Esophagus mucosa (tissue), 1 donor: ENCODE measurements at places on chromosomes 11 and 22. TPM values are rescaled to one million over a fixed set of nuclear protein-coding genes. Genes with fewer than 3 reads are reported as not detected.
A peak's percentile ranks its signal among the peaks of the same experiment; 100 is the strongest.

- ATAC-seq = peak; percentile 65
Observed at GRCh38 chr11:112355726-112356125, 95.1 kb upstream of the PLET1 start.

- ATAC-seq = no peak
Observed at GRCh38 chr11:30447058-30447640, 124.2 kb downstream of the ARL14EP start.

DNA sequence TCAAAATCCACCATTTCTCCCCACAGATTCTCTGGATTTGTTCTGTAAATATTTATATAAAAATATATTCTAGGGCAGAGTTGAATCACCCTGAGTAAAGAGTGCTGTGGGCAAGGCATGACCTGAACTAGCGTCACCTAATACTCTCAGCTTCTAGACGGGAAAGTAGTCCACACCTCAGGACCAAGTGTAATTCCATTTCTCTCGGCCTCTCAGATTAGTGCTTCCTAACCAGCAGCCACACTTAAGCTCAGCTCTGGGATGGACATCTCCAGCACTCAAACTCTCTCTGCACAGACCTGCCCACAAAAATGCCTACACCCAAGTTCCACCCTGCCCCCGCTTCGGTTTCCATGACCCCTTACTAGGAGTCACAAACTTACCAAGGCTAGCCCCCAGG is 5.3 kb downstream of the SPTBN2 start:
- no peak for ATAC-seq

- ATAC-seq = no peak
Observed at GRCh38 chr11:121777056-121777455, 324.3 kb upstream of the SORL1-AS1 start.

- ATAC-seq = no peak
Observed at GRCh38 chr11:126411971-126412381, 56.5 kb downstream of the ST3GAL4 start.

DNA sequence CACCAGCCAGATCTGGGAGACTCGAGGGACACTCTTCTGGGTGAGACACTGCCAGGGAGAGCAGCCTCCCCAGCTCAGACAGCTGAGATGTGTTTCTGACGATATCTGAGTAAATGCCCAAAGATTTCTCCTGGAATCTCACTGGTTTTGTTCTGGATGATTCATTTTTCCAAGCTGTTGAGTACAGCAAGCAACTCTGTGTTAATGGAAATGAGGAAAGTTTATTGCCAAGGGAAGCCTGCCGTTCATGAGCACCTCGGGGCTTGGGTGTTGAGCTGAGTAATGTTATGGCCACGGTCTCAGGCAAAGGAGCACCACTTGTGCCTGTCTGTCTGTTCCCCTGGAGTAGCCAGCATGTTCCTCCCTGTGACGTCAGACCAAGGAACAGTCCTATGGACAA is 1132.4 kb downstream of the BRD1 start:
- ATAC-seq = no peak

DNA sequence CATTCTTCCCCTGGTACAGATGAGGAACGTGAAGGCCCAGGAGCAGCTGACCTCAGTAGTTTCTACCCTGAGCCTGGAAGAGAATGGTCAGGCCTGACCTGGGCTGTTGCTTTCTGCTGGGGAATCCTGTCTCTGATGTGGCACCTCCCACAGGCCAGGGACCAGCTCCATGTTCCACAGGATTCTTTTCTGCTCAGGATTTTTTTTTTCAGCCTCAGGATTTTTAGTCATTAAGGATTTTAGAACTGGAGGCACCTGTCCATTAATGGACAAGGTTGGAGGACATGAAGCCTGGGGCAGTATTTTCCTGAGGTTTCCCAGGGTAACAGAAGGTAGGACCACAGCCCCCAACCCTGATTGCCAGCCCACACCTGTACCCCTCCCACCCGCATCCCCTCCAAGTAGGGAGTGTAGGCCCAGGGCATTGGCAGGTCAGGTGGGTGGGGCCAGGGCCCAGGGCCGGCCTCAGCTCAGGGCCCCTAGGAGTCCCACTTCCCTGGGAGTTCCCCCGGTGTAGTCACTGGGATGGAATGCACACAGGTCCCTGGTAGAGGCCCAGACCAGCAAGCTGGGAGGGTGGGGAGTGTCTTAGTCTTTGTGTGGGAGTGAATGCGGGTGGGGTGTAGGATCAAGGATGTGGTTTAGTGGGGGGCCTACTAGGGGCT is 16.1 kb downstream of the BIK start:
- peak; percentile 81 for ATAC-seq

GRCh38 chr11:119808407-119809185 is 79.6 kb upstream of the NECTIN1 start:
- ATAC-seq = no peak

- ATAC-seq = no peak
Observed at GRCh38 chr22:36369004-36369921, 18.5 kb downstream of the MYH9 start.

GRCh38 chr11:33000181-33000580 is 15.5 kb upstream of the DEPDC7 start:
- ATAC-seq = no peak

- no peak for ATAC-seq
Observed at GRCh38 chr11:78938036-78938435, 363.4 kb upstream of the NARS2 start.

DNA sequence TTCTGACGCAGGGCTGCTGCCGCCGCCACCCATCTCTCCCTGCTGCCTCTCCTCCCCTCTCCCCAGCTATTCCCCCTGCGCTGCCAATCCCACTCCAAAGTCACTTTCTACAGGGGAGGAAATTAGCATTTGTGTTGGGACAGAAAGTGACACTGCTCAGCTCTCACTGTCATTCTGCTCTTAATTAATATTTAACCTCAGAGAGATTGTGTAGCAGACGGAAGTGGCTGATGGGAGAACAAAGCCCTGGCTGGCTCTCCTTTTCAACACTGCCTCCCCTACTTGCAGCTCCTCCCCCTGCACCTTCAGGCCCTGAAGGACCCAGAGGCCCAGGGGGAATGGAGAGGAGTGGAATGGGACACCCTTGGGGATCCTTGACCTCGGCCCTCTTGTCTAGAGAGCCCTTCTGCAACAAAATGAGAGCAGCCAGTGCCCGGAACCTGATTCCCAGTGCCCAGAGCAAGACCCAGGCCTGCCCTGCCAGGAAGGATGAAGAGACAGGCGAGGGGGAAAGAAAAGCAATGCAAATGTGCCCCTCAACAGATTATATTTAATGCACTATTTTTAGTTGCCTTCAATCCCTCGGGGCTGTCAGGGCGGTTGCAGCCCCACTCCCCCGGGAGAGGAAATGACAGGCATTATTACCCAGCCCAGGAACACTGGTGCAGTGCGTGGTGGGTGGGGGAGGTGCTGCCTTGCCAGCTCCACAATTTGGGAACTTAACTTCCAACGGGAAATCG is 14.6 kb upstream of the NRGN start:
- ATAC-seq = no peak

Gene CNTF
- 0.76 TPM for total RNA-seq

Gene OR51B5
- not detected for total RNA-seq

Gene GRIA4
- total RNA-seq = not detected

Gene CCDC81
- total RNA-seq = 0.28 TPM

Gene TLCD5
- 0.48 TPM for total RNA-seq

Gene CRYBB2
- total RNA-seq = not detected

Gene LUZP2
- 1.3 TPM for total RNA-seq

Gene OR8D1
- not detected for total RNA-seq

Gene NXPE1
- not detected for total RNA-seq

Gene P2RX3
- not detected for total RNA-seq
